ENCODE measurements at places on chromosomes 5 and 9. TPM values are rescaled to one million over a fixed set of nuclear protein-coding genes. Genes with fewer than 3 reads are reported as not detected.

DNA sequence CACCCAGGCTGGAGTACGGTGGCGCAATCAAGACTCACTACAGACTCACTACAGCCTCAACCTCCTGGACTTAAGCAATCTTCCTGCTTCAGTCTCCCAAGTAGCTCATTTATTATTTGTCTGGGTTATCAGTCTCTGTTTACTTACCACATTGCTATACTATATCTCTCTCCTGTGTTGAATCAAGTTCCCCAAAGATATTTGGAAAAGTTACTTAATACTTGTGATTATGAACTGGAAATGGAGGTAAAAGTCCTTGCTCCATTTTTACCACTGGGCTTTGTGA is 55.6 kb downstream of the ANGPTL2 start:
- H3K4me1 ChIP-seq: no peaks in the 10 kb centered on the region
- H3K27me3 ChIP-seq: no peaks in the 10 kb centered on the region
- DNase-seq: no peak
- no peak overlapping the region for H3K27ac ChIP-seq
- no peak overlapping the region for H3K4me3 ChIP-seq
- H3K36me3 ChIP-seq: no peaks in the 10 kb centered on the region

BICD2 gene
- 14.1 TPM for total RNA-seq

DNA sequence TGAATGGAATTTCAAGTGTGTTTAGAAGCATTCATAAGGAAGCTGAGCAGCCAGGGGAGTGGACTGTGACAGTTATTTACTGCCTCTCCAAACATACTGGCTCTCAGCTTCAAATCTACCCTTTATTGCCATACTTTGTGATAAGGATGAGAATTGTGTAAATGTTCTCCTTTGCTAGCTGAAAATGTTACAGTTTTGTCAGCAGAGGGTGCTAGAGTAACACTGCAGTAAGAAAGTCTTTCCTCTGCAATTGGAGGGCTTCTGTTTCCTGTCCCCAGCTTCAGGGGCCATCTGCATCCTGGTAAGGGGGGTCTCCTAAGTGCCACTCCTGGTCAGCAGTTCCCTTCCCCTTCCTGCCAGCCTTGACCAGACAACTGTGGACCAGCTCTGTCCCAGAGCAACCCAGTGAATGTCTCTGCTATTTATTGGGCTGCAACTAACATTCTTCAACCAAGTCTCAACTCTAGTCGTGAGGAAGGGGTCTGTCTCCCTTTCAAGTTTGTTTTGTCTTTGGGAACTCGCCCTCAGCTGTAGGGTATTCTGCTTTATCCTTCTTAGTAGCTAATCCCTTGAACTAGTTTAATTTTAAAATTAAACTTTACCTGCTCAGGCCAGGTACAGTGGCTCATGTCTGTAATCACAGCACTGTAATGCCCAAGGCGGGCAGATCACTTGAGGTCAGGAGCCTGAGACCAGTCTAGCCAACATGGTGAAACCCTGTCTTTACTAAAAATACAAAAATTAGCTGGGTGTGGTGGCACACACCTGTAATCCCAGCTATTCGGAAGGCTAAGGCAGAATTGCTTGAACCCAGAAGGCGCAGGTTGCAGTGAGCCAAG is 45.3 kb downstream of the RAPGEF6 start:
- H3K27me3 ChIP-seq: no peaks in the 10 kb centered on the region
- H3K27ac ChIP-seq: no peak overlapping the region
- peaks cover 16% of the 10 kb centered on the region for H3K4me1 ChIP-seq

CDKN2B gene
- total RNA-seq: not detected

- no peak overlapping the region for H3K4me3 ChIP-seq
- no peak overlapping the region for H3K27ac ChIP-seq
- H3K4me1 ChIP-seq: no peaks in the 10 kb centered on the region
- H3K36me3 ChIP-seq: peaks cover 7% of the 10 kb centered on the region
These were observed 40.3 kb downstream of the NEK6 start for GRCh38 chr9:124297915-124298645.

PRDM9 gene
- not detected for total RNA-seq

CCDC180 gene
- total RNA-seq: 6.6 TPM

DNA sequence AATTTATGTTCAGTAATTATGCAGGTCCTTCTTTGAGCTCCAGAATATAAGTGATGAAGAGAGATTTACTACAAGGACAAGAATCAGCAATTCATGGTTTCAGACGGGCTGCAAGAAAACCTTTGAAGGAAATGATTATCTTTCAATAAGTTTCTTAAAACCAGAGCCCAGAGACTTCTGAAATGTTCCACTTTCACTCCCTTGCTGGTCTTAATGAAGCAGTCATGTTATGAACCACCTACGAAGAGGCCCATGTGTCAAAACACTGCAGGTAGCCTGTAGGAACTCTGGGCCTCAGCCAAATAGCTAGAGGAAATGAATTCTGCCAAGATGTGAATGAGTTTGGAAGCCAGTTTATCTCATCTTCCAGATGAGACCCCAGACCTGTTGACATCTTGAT is 505.9 kb upstream of the MEF2C start:
- no peak overlapping the region for H3K4me3 ChIP-seq
- H3K27ac ChIP-seq: no peak overlapping the region
- DNase-seq: no peak
- H3K27me3 ChIP-seq: no peaks in the 10 kb centered on the region

All from CD4-positive, alpha-beta T cell (primary cell).